ENCODE measurements at places on chromosomes 2 and 18. TPM values are rescaled to one million over a fixed set of nuclear protein-coding genes. Genes with fewer than 3 reads are reported as not detected.

The CRYGD gene
- not detected for total RNA-seq

The KIF5C gene
- 0.23 TPM for total RNA-seq

The PER2 gene
- total RNA-seq, result 4.2 TPM

The BMP10 gene
- total RNA-seq, result not detected

The LIMS4 gene
- total RNA-seq, result 5.3 TPM

The PJVK gene
- not detected for total RNA-seq

The FER1L5 gene
- total RNA-seq, result not detected

The FLACC1 gene
- total RNA-seq, result 6.7 TPM

The IL1B gene
- 3.9 TPM for total RNA-seq

The GTF2A1L gene
- not detected for total RNA-seq

The REG1B gene
- total RNA-seq, result 0.34 TPM

The KATNAL2 gene
- total RNA-seq, result 2.3 TPM

The ACOXL gene
- total RNA-seq, result not detected

The BCL2 gene
- 12.8 TPM for total RNA-seq

The MZT2A gene
- 329 TPM for total RNA-seq

The TEX51 gene
- total RNA-seq, result not detected

The PARD3B gene
- total RNA-seq, result 6.5 TPM

The PLGLB2 gene
- 1.5 TPM for total RNA-seq

The LBX2 gene
- total RNA-seq, result 0.81 TPM

The RAB11FIP5 gene
- total RNA-seq, result 24.8 TPM

The RNF149 gene
- total RNA-seq, result 33.2 TPM

The IL1A gene
- not detected for total RNA-seq

The SCYGR4 gene
- total RNA-seq, result not detected
